Activated naive CD8-positive, alpha-beta T cell treated with anti-CD3 and anti-CD28 coated beads, Interleukin-2, amount 10 ng/mL, durations not matched to agents 7 days and 5 days (primary cell): ENCODE measurements at places on chromosomes 7 and 10.
A peak's percentile ranks its signal among the peaks of the same experiment; 100 is the strongest.

DNA sequence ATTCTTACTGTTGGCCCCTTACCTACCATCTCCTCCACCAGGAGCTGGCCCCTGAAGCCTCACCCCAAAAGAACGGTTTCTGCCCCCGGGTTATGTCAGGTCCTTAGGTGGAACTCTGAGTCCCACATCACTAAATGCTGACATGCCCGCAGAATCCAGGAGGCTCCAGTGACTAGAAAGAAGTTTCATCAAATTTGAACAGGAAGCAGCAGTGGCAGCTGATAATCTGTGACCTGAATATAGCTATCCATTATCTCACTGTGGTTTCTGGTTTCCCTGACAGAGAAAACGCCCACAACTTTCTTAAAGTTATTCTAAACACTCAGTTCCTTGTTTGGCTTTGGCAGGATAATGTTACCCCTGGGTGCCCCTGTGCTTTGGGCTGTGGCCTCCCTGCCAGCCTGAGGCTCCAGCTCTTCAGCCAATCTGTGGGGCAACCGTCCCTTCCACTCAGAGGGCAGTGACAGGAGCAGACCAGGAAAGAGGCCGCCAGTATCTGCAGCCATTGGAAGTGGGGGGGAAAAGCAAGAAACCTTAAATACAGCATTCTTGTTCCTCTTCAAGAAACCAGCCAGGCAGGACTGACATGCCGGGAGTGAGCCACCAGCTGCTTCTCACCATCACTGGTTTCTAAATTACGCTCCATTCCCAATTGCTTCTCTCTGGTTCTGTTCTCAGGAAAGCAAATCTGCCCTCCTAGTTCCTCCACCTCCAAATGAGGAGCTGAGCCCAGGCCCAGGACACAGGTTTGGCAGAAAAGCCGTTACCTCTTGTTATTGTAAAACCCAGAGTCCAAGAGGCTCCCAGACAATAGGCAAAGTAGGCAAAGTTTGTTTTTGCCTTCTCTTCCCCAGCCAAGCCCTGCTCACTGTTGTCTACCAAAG, 41.2 kb upstream of the VCL start:
- peak; percentile 53 for DNase-seq

- no peak for DNase-seq
These were observed 417.1 kb downstream of the SUGCT start for GRCh38 chr7:40551685-40552576.

- DNase-seq, result no peak
These were observed 95.0 kb downstream of the CNOT4 start for GRCh38 chr7:135414850-135415439.

GRCh38 chr7:16369855-16370254, 51.5 kb downstream of the CRPPA start:
- DNase-seq, result no peak

- DNase-seq, result no peak
These were observed 15.8 kb upstream of the SAR1A start for GRCh38 chr10:70186090-70186489.
